ENCODE measurements at places on chromosomes 7 and 10.
A peak's percentile ranks its signal among the peaks of the same experiment; 100 is the strongest.

- H3K36me3 ChIP-seq = peaks cover 4% of the 10 kb centered on the region
- no peak overlapping the region for H3K27ac ChIP-seq
- DNase-seq = no peak
- no peak overlapping the region for H3K4me3 ChIP-seq
- H3K27me3 ChIP-seq = peaks cover 14% of the 10 kb centered on the region
Measured at GRCh38 chr10:70622981-70623844, 20.7 kb upstream of the PRF1 start.

- no peaks in the 10 kb centered on the region for H3K36me3 ChIP-seq
- H3K4me3 ChIP-seq = no peak overlapping the region
- peaks cover 1% of the 10 kb centered on the region for H3K4me1 ChIP-seq
- DNase-seq = no peak
Measured at GRCh38 chr10:118118716-118119115, 72.0 kb upstream of the RAB11FIP2 start.

GRCh38 chr7:126957443-126957842 lies 295.3 kb downstream of the GRM8 start:
- peaks cover 4% of the 10 kb centered on the region for H3K27me3 ChIP-seq
- H3K36me3 ChIP-seq = no peaks in the 10 kb centered on the region
- H3K27ac ChIP-seq = no peak overlapping the region
- no peak overlapping the region for H3K4me3 ChIP-seq
- H3K4me1 ChIP-seq = no peaks in the 10 kb centered on the region
- DNase-seq = no peak

DNA sequence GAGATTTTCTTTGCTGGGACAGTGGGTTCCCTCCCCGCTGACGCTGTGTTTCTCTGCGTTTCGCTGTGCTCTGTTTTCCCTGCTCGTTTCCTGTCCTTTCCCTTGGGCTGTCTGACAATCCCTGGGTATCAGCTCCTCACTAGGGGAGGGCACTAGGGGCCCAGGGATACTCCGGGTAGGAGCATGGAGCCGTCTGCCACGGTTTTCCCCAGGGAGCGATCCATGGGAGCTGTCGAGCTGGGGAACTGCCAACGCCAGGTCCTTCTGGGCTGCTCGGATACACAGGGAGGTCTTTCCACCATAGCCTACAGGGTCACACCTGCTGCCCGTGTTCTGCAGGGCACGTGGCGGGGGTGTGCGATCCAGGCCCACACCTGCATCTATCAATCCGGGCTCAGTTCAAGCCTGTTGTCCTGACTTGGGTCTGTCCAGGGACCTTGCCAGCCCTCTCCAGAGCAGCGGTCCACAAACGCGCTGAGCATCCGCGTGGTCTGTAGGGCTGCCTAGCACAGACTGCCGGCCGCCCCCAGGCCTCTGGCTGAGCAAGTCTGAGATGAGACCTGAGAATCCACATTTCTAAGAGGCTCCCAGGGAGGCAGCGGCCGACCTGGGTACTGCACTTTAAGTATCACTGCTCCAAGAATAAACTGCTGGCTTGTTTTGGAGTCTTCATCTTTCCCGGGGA lies 263.1 kb downstream of the ELFN1 start:
- peaks cover 7% of the 10 kb centered on the region for H3K4me1 ChIP-seq
- peaks cover 62% of the 10 kb centered on the region for H3K36me3 ChIP-seq
- DNase-seq = no peak
- H3K4me3 ChIP-seq = no peak overlapping the region

DNA sequence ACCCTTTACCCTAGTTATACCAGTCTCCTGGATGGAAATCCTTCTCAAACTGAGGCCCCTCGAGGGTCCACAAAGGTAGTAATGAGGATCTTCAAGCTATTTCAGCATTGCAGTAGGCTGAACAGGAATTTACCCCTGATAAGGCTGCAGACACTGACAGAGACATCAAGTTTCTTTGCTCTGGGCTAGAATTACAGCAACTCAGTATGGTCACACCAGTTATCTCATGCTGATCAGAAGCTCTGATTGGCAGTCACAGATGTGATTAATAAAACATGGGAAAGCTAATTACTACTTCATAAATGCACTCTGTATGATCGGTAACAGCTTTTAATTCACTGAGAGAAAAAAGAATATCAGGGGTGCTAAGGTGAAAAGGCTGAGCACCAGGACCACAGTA lies 30.6 kb downstream of the FAM204A start:
- H3K4me1 ChIP-seq = no peaks in the 10 kb centered on the region
- DNase-seq = no peak
- peaks cover 18% of the 10 kb centered on the region for H3K36me3 ChIP-seq
- no peaks in the 10 kb centered on the region for H3K27me3 ChIP-seq

DNA sequence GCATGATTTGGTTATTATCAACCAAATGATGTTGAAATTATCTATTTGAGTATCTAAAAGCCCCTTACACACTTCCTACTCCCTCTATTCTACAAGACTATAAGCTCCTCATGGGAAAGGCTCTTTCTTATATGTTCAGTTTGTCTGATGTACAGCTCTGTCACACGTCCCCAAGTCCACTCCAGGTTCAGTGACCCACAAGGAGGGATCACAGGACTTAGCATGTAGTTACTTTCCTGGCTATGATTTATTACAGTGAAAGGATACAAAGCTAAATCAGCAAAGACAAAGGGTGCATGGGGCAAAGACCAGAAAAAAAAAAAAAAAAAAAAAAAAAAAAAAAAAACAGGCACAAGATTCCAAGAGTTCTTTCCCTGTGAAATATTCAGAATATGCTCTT lies 125.6 kb upstream of the TMEM106B start:
- no peak overlapping the region for H3K4me3 ChIP-seq
- peaks cover 5% of the 10 kb centered on the region for H3K27me3 ChIP-seq
- no peaks in the 10 kb centered on the region for H3K4me1 ChIP-seq
- DNase-seq = no peak

DNA sequence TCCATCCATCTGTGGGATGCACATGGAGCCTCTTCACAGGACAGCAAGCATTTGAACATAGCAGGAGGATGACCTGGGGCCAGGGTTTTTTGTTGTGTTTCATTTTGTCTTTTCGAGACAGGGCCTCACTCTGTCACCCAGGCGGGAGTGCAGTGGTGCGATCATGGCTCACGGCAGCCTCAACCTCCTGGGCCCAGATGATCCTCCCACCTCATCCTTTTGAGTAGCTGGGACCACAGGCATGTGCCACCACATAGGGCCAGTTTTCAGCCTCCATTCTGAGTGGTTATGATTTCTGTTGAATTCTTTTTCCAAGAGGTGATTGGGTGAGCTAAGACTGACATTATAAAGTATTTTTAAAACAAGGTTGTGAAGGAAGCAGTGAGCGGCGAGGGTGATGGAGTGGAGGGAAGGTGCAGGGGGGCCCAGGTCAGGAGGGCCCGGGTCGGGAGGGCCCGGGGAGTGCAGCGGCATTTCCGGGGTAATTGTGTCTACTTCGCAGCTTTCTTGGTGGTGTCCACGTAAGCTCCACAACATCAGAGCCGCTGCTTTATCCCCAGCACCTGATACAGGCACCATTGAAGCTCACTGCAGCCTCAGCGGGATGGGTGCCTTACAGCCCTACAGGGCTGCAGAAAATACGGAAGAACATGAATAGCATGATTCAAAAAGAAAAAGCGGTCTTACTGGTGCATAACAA lies 12.0 kb upstream of the LARP4B start:
- no peaks in the 10 kb centered on the region for H3K27me3 ChIP-seq
- no peaks in the 10 kb centered on the region for H3K36me3 ChIP-seq
- peaks cover 16% of the 10 kb centered on the region for H3K4me1 ChIP-seq

GRCh38 chr10:112926906-112927688 lies 22.9 kb upstream of the TCF7L2 start:
- no peaks in the 10 kb centered on the region for H3K27me3 ChIP-seq
- H3K36me3 ChIP-seq = no peaks in the 10 kb centered on the region
- no peaks in the 10 kb centered on the region for H3K4me1 ChIP-seq
- H3K4me3 ChIP-seq = no peak overlapping the region
- H3K27ac ChIP-seq = no peak overlapping the region
- DNase-seq = no peak

- H3K27me3 ChIP-seq = peaks cover 24% of the 10 kb centered on the region
- no peak overlapping the region for H3K27ac ChIP-seq
- no peaks in the 10 kb centered on the region for H3K36me3 ChIP-seq
- DNase-seq = no peak
Measured at GRCh38 chr7:142348100-142348499, 90.2 kb upstream of the PRSS58 start.

GRCh38 chr7:153217032-153217431 lies 457.5 kb downstream of the ACTR3B start:
- no peak overlapping the region for H3K4me3 ChIP-seq
- no peaks in the 10 kb centered on the region for H3K27me3 ChIP-seq
- no peak overlapping the region for H3K27ac ChIP-seq
- H3K36me3 ChIP-seq = no peaks in the 10 kb centered on the region

GRCh38 chr10:46098386-46098785 lies 52.3 kb upstream of the MSMB start:
- peaks cover 9% of the 10 kb centered on the region for H3K27me3 ChIP-seq
- no peak overlapping the region for H3K4me3 ChIP-seq
- peaks cover 3% of the 10 kb centered on the region for H3K36me3 ChIP-seq
- H3K4me1 ChIP-seq = peaks cover 28% of the 10 kb centered on the region
- no peak for DNase-seq
- no peak overlapping the region for H3K27ac ChIP-seq

- DNase-seq = no peak
- H3K4me3 ChIP-seq = no peak overlapping the region
- H3K36me3 ChIP-seq = peaks cover 6% of the 10 kb centered on the region
Measured at GRCh38 chr7:7789551-7789988, 71.2 kb upstream of the RPA3 start.

- no peaks in the 10 kb centered on the region for H3K27me3 ChIP-seq
- peaks cover 2% of the 10 kb centered on the region for H3K36me3 ChIP-seq
- DNase-seq = no peak
- H3K4me1 ChIP-seq = peaks cover 31% of the 10 kb centered on the region
- peak overlapping the region; percentile 60 for H3K27ac ChIP-seq
Measured at GRCh38 chr10:3853547-3854303, 68.7 kb upstream of the KLF6 start.

- DNase-seq = no peak
- H3K27ac ChIP-seq = no peak overlapping the region
- H3K36me3 ChIP-seq = no peaks in the 10 kb centered on the region
- H3K4me1 ChIP-seq = no peaks in the 10 kb centered on the region
- no peak overlapping the region for H3K4me3 ChIP-seq
Measured at GRCh38 chr10:96025566-96025965, 17.8 kb upstream of the CCNJ start.

- no peak overlapping the region for H3K27ac ChIP-seq
- H3K36me3 ChIP-seq = no peaks in the 10 kb centered on the region
- H3K27me3 ChIP-seq = peaks cover 1% of the 10 kb centered on the region
- no peaks in the 10 kb centered on the region for H3K4me1 ChIP-seq
- H3K4me3 ChIP-seq = no peak overlapping the region
Measured at GRCh38 chr10:69766161-69766910, 35.4 kb upstream of the COL13A1 start.

GRCh38 chr10:6418167-6418566 lies 161.9 kb downstream of the PRKCQ start:
- H3K27me3 ChIP-seq = no peaks in the 10 kb centered on the region
- no peak overlapping the region for H3K27ac ChIP-seq
- DNase-seq = no peak
- peaks cover 5% of the 10 kb centered on the region for H3K4me1 ChIP-seq
- H3K36me3 ChIP-seq = peaks cover 3% of the 10 kb centered on the region
- H3K4me3 ChIP-seq = no peak overlapping the region

GRCh38 chr7:31791881-31792280 lies 104.9 kb downstream of the PPP1R17 start:
- no peak overlapping the region for H3K4me3 ChIP-seq
- H3K4me1 ChIP-seq = no peaks in the 10 kb centered on the region
- no peak overlapping the region for H3K27ac ChIP-seq
- DNase-seq = no peak

- peaks cover 4% of the 10 kb centered on the region for H3K4me1 ChIP-seq
- H3K36me3 ChIP-seq = no peaks in the 10 kb centered on the region
- H3K27me3 ChIP-seq = peaks cover 15% of the 10 kb centered on the region
- no peak overlapping the region for H3K27ac ChIP-seq
- no peak overlapping the region for H3K4me3 ChIP-seq
Measured at GRCh38 chr10:27457261-27457945, 46.7 kb upstream of the RAB18 start.

DNA sequence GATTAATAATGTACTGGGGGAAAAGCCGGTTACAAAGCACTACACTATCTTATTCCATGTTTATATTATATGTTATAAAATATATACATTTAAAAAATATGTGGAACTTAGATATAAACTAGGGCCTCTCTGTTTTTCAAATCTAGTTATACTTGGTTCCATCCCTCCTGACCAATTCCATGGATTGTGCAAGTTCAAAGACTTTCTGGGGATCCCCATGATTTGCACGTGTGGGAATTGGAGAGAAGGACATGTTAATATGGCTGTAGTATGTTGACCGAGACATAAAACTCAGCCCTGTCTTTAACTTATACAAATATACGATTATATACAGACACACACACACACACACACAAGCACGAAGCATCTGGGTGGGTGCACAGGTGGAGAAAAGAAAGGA lies 18.8 kb upstream of the ECHDC3 start:
- no peaks in the 10 kb centered on the region for H3K36me3 ChIP-seq
- no peaks in the 10 kb centered on the region for H3K4me1 ChIP-seq

- peaks cover 2% of the 10 kb centered on the region for H3K36me3 ChIP-seq
- H3K27ac ChIP-seq = no peak overlapping the region
- no peak for DNase-seq
Measured at GRCh38 chr7:101177644-101178043, 2.4 kb downstream of the NAT16 start.

GRCh38 chr10:73810735-73811465 lies 498 bp downstream of the NDST2 start:
- no peaks in the 10 kb centered on the region for H3K27me3 ChIP-seq
- peak overlapping the region; percentile 94 for H3K27ac ChIP-seq
- peak; percentile 57 for DNase-seq
- peak overlapping the region; percentile 88 for H3K4me3 ChIP-seq
- peaks cover 56% of the 10 kb centered on the region for H3K36me3 ChIP-seq

- H3K4me3 ChIP-seq = no peak overlapping the region
- H3K36me3 ChIP-seq = no peaks in the 10 kb centered on the region
- H3K4me1 ChIP-seq = no peaks in the 10 kb centered on the region
- no peaks in the 10 kb centered on the region for H3K27me3 ChIP-seq
Measured at GRCh38 chr10:36533316-36533715, 592.1 kb upstream of the ANKRD30A start.

GRCh38 chr10:79286318-79286951 lies 60.8 kb upstream of the PPIF start:
- peak overlapping the region; percentile 79 for H3K4me3 ChIP-seq
- DNase-seq = peak; percentile 83
- H3K36me3 ChIP-seq = peaks cover 30% of the 10 kb centered on the region
- peaks cover 48% of the 10 kb centered on the region for H3K4me1 ChIP-seq
- H3K27ac ChIP-seq = peak overlapping the region; percentile 94

Measured in T-helper 2 cell treated with Interferon-gamma antibody and Interleukin-4, amounts not matched to agents 5 μg/mL and 100 μg/mL, for 36 hours (primary cell).